ENCODE measurements at places on chromosomes 7 and 10.

DNA sequence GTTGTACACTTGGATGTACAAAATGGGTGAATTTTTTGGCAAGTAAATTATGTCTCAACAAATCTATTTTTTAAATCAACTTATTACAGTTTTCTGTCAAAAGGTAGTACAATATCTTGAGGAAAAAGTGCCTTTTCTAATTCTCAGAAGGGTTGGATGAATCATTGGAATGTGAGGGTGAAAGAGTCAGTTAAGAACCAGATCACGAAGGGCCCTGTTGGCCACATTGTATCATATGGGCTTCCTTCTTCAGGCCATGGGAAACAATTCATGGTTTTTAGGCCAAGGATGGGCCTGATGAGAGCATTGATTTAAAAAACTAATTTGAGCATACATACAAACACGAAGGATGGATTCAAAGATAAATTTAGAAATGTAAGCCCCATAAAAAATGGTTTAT lies 503.7 kb downstream of the TNS3 start:
- DNase-seq = peak; percentile 33

DNA sequence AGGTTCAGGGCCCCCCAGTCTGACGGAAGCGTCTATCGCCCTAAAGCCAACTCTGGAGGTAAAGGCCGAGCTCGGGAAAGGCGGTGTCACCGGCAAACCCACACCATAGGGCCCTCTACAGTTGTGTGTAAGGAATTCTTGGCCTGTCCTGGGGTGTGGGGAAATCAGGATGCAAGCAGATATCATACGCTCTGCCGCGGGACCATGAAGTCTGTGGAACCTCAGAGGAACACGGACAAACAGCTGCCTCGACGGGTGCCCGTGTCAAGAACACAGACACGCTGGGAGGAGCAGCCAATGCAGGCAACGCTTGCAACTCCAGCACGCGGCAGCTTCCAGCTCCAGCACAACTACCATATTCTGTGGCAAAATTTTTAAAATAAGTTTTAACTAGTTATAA lies 157.9 kb downstream of the DIP2C start:
- DNase-seq = no peak

GRCh38 chr7:32582036-32582435 lies 86.7 kb downstream of the AVL9 start:
- no peak for DNase-seq

GRCh38 chr10:102421507-102421756 lies 796 bp downstream of the FBXL15 start:
- no peak for DNase-seq

GRCh38 chr10:14186245-14186644 lies 144.5 kb downstream of the FRMD4A start:
- peak; percentile 12 for DNase-seq

- DNase-seq = no peak
These were observed 107.9 kb downstream of the ACTR3B start for GRCh38 chr7:152867502-152867874.

GRCh38 chr7:107450970-107451369 lies 18.9 kb upstream of the GPR22 start:
- no peak for DNase-seq

GRCh38 chr10:89853781-89854191 lies 152.4 kb downstream of the KIF20B start:
- DNase-seq = no peak

- DNase-seq = no peak
These were observed 266.9 kb downstream of the RPS24 start for GRCh38 chr10:78300526-78300925.

GRCh38 chr7:93232673-93233018 lies 480 bp downstream of the VPS50 start:
- no peak for DNase-seq

- no peak for DNase-seq
These were observed 18.8 kb upstream of the TLL2 start for GRCh38 chr10:96532523-96532922.

GRCh38 chr10:132151951-132152505 lies 34.7 kb upstream of the DPYSL4 start:
- DNase-seq = no peak

DNA sequence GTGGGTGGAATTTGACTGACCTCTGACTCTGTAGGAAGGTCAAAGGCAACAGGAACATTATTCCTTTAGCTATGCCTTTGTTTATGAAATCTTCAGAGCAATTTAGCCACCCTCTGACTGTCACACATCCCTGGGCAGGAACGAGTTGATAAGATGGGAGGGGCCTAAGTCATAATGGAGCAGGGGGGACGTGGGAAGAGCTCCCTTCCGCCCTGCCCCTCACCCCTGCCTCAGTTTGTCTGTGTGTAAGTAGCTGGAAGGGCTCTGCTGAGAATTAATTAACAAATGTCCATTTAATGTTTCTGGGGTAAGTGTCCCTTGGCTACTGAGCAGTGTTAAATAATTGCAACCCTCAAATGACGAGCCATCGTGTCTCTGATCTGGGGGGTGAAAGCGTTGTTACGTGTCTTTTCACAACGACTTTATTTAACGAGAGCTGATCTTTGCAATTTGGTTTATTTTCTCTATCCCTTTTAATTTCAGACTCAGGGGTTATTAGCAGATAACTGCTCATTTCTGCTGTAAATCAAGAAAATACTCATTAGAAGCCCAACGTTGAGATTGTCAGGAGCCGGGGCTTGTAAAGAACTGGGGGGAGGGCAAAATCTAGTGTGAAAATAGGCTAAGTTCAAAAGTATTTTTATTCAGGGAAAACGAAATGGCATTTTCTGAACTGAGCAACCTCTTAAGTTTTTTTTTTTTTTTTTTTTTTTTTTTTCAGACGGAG lies 12.5 kb upstream of the UNCX start:
- no peak for DNase-seq

DNA sequence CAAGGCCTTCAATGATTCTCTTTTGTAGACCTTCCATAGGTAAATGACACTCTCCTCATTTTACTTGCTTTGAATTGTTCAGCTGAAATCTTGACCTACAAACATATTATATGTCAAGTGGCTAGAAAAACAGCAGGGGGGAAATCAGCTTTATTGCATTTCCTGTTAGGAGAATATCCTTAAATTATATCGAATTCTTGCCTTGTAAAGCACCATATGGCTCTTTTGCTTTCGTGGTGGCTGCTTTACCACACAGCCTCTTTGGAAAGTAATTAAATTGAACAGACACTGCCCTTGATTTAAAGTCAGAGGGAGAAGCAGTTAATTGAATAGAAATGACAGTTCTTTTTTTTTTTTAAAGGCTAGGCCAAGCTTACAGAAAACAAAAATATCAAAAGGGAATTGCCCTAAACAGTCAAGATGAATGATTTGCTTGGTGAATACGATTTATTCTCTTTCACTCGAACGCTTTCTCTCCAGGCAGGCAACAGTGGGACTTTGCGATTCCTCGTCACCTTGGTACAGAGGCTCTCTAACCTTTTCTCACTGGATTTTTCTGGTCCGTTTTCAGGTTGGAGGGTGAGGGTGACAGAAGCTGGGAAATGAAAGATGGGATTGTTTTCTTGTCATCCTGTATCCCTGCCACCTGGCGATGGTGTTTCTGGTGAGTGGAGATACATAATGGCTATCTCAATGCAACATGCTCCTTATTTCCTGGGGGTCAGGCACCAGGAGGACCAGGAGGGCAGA lies 126.0 kb downstream of the GATA3 start:
- DNase-seq = no peak

GRCh38 chr7:136657482-136657921 lies 210.9 kb upstream of the CHRM2 start:
- peak; percentile 45 for DNase-seq

GRCh38 chr10:102644646-102645387 lies 538 bp downstream of the TRIM8 start:
- peak; percentile 65 for DNase-seq

DNA sequence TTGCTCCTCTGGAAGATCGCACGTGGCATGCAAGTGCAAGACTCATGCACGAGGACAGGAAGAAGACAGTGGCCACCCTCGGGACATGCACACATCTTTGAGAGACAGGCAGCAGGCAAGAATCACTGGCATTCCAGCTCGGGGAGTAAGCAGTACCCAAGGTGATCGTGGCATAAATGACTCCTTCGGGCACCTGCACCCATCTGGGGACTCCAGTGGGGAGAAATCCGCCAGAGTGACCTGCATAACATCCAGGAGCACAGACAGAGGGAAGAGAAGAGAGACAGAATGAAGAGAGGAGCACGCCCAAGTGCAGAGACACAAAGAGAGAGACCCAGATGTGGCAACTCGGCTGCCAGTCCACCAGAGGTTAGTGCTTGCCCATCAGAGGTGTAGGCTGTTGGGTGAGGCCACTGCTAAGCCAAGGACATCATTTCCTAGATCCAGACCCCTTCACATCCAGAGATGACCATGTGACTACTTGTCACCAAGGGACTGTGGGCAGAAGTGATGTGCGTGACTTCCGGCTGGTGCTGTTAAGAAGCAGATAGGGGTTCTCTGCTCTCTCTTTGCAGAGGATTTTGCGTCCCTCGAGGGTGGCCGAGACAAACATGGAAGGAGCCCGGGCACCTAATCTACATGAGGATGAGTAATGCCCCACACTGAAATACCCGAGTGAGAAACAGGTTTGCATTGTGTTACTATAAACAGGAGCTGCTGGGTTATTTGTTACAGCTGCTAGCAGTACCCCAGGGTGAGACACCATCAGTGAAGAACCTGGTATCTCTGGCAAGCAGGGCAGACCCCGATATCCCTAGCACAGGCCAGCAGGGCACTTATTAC lies 80.6 kb downstream of the VWA2 start:
- DNase-seq = no peak

- DNase-seq = no peak
These were observed 4.7 kb downstream of the HOXA1 start for GRCh38 chr7:27091105-27091504.

GRCh38 chr7:3655635-3656034 lies 354.6 kb downstream of the SDK1 start:
- DNase-seq = no peak

GRCh38 chr7:38321050-38321449 lies 47.6 kb upstream of the TARP start:
- DNase-seq = no peak

DNA sequence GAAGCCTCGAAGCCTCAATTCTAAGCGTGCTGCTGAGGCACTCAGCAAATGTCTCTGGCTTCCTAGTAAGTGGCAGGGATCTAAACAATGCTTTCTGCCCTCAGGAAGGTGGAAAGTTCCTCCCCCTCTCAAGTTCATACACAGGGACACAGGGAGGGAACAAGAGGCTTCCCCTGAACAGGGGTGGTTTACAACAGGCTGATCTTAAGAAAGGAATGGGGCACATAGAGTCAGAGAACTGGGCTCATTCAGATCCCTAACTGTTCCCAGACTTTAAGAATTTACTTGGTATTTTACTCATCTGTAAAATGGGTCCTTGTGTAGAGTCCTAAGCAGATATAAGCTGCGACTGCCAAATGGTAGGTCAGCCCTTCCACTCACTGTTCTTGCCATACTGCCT lies 2.5 kb downstream of the TNS3 start:
- DNase-seq = no peak

- no peak for DNase-seq
These were observed 171.0 kb downstream of the TRIL start for GRCh38 chr7:28787106-28787505.

DNA sequence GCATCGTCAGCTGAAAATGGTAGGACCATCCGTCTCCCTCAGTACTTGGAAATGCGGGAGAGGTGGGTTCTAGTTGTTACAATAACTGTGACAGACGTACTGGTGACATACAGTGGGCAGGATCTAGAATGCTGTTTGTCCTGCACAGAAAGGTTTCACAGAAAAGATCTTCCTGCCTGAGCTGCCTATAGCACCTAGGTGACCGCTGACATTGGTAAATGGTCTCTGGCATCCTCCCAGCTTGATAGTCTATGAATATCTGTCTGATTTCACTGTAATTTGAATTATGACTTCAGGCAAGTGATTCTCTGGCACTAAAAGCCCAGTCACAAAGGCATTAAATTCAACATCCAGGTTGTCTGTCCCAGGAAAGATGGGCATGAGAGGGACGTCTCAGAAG lies 38.2 kb upstream of the CCDC3 start:
- DNase-seq = no peak

DNA sequence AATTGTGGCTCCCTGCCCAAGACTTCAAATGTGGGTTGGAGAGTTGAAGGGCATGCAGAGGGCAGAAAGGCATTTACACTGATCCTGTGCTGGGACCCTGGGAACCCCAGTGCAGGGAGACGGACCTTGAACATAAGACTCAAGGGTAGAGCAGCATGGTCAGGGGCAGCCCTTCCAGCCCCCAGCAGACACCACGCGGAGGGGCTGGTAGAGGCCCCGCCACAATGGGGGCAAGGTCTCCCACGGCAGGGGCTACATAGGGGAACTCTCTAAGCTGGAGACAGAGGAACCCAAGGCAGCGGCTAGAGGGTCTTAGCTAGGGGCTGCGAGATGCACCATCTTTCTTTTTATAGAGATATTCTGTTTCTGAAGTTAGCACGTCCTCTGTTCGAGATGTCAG lies 45.2 kb upstream of the EBF3 start:
- DNase-seq = no peak

DNA sequence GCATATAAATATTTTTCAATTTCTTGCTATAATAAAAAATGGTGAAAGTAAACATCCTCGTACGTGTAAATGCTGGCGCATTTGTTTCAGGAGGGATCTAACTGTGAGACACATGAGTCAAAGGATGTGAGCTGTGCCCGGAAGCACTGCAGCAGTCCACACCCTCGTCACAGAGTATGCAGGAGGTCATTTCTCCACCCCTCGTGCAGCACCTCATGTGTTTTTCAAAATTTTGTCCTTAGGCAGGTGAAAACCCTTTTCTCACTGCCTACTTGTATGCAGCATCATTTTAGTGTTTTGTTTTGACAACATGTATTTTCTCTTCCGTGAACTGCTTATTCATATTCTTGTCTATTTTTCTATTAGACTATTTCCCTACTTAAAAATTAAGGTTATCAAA lies 162.7 kb downstream of the AVL9 start:
- DNase-seq = peak; percentile 18

- DNase-seq = no peak
These were observed 27.5 kb upstream of the PURB start for GRCh38 chr7:44912775-44913347.

- no peak for DNase-seq
These were observed 37.9 kb downstream of the SKIDA1 start for GRCh38 chr10:21487416-21488180.

- no peak for DNase-seq
These were observed 45.1 kb upstream of the EZH2 start for GRCh38 chr7:148929176-148929575.

- DNase-seq = no peak
These were observed 389.1 kb upstream of the ANKRD30A start for GRCh38 chr10:36736311-36736710.

GRCh38 chr10:131166486-131166885 lies 145.0 kb downstream of the TCERG1L start:
- no peak for DNase-seq

- DNase-seq = no peak
These were observed 41.1 kb downstream of the MINPP1 start for GRCh38 chr10:87545783-87546182.

- no peak for DNase-seq
These were observed 111.7 kb downstream of the JCAD start for GRCh38 chr10:29947701-29948060.

DNA sequence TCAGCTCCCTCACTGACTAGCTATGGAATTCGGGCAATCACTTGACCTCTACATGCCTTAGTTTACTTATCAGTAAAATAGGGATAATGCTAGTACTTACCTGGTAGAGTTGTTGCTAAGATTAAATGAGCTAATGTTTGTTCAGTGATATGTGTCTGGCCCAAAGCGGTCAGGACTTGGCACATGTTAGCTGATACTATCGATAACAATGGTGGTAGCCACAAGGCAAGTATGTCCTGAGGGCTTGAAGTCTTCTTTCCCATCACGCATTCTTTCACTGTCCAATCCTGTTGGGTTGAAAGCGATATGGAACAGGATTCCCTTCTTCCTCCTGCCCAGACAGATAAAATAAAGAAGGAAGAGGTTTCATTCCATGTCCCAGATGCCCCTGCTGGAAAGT lies 25.5 kb upstream of the MXI1 start:
- no peak for DNase-seq
